ENCODE measurements at places on chromosomes 12 and 14. TPM values are rescaled to one million over a fixed set of nuclear protein-coding genes. Genes with fewer than 3 reads are reported as not detected.

The DIO3 gene
- not detected for total RNA-seq

The NUP37 gene
- total RNA-seq, result 54.9 TPM

The SLCO1A2 gene
- total RNA-seq, result not detected

The SLC39A2 gene
- not detected for total RNA-seq

The KRT74 gene
- total RNA-seq, result not detected

The WIF1 gene
- total RNA-seq, result not detected

The KRT85 gene
- total RNA-seq, result not detected

The TMX1 gene
- total RNA-seq, result 65.9 TPM

The DCAF4 gene
- total RNA-seq, result 8.8 TPM
